ENCODE measurements at places on chromosomes 12 and 14.

DNA sequence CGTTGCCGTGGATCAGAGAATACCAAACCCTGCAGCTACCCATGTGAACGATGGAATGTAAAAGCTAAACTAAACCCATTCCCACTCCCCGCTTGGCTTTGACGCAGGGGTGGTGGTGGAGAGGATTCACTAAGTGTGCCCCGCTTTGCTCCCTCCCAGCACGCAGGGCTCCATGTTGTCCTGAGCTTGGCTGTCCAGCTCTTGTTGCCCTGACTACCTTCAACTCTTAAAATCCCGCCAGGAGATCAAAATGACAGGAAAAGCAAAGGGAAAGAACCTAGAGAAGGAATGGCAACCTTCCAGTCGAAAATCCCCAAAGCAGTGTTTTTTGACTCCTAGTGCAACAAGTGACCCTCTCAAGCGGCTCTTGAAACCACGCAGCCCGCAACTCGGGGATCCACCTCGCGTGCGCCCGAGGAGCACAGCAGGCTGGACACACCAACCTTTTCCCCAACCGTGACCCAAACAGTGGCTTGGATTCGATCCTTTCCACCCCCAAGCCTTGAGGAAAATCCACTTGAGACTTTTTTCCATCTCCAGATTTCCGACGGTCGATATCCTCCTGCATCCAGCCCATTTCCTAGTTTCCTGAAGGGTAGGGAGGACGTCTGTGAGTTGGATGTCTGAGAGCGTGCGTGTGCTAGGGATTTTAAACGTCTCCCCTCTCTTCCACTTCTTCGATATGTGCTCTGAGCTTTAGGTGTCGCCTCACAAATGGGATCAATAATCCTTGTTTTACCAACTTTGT lies 1.4 kb downstream of the SYT10 start:
- no peak for DNase-seq

DNA sequence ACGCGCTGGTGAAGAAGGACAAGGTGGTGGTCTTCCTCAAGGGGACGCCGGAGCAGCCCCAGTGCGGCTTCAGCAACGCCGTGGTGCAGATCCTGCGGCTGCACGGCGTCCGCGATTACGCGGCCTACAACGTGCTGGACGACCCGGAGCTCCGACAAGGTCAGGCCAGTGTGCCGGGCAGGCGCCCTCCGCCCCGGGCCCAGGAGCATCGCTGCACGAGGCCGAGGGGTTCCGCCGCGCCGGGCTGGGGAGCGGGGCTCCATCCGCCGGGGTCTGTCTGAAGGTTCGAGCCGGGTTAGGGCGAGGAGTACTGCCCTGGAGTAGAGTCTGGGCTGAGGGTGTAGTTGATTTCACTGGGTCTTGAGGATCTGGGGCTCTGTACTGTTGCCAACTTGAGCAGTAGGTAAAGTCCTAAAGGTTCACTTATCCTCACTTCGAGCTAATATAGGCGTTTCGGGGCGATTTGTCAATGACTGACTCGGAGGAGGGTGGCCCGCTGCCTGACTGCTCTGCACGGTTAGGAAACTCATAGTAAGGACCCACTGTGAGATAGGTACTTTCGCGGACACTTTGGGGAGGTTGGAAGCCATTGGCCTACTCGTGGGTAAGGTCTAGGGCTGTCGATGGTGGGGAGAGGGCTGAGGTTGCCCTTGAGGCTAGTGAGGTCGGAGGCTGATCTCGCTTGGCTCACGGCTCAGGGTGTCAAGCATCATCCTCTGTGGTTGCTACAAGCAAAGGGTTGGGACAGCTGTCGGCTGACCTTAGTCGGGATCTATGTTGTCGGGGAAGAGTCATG lies 574 bp downstream of the GLRX5 start:
- peak; percentile 73 for DNase-seq

- DNase-seq: no peak
These were observed 267.1 kb upstream of the CRY1 start for GRCh38 chr12:107360482-107360881.

DNA sequence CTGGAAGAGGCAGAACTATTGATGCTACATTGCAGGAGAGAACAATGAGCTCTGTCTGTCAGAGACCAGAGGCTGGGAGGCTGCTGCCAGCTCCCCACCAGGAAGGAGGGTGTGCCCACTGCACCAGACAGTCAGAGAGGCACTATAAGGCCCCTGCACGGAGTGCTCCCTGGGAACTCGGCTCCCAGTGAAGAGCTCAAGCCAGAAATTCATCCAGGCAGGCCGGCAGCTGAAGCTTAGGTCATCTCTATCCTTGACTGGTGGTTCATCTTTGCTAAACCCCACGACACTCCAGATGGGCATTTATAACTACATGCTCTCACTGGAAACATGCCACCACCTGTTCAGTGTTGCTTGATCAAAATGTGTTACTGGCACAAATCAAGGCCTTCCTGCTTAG lies 65.1 kb upstream of the GPATCH2L start:
- no peak for DNase-seq

DNA sequence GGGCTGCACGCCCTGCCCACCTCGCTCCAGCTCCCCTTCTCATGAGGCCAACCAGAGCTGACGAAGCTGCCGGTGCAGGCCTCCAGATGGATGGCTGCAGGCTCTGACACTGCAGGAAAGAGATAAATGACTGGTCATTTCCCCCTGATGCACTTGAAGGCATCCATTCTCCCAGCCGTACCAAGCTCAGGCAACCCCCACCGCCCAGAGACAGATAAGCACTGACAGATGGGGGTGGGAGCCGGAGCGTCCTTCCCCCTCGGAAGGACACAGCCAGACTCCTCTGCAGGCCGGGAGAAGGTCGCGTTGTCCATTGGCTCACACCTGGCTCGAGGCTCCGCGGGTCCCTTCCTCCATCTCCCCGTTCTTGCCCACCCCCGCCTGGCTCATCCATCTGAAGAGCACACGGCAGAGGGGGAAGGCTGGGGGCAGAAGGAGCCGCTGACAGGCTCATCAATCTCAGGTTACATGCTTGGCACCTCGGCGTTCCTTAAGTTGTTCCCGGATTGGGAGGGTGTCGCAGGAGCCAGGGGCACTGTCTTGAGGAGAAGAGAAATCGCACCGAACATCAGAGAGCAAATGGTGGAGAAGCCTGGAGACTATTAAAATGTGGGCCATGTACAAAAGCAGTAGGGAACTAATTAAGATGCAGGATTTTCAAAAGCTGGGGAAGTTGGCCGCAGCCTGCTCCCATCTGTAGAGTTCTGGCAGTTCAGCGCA lies 151.6 kb downstream of the DPF3 start:
- DNase-seq: no peak

GRCh38 chr12:132173135-132174014 lies 29.1 kb downstream of the NOC4L start:
- DNase-seq: peak; percentile 50

DNA sequence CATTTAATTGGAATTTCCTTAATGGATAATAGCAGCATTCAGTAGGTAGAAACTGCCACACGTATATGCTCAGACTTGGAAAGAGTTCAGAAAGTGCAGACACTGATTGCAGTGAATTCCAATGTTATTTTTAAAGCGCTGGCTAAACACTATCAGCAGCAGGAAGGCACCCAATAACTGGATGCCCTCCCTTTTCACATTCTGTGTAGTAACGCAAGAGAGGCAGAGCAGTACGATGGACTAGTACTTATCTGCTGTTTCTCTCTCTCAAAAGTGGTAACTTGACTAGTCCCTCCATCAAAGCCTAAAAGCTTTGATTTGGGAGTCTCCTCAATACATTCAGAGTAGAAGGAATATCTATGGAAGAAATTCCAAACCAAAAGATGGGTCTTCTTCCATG lies 791.0 kb downstream of the TMTC2 start:
- no peak for DNase-seq

GRCh38 chr14:94388027-94388383 lies 397 bp downstream of the SERPINA1 start:
- no peak for DNase-seq

DNA sequence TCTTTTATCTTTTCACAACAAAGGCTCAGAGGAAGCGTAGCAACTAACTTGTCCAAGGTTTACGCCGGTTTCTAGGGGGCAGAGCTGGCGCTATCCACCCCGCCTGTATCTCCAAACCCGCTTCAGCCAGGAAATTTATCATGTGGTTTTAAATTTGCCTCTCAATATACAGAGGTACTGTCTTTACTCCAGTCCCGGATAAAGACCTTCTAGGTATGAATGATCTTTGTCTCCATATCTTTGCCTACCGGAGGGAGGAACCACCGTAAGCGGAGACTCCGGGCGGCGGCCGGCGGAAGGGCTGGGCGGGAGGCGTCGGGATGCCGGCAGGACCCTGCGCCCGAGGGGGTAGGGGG lies 693 bp upstream of the RIMKLB start:
- DNase-seq: no peak

- no peak for DNase-seq
These were observed 241.4 kb downstream of the TMEM117 start for GRCh38 chr12:44077294-44077693.

DNA sequence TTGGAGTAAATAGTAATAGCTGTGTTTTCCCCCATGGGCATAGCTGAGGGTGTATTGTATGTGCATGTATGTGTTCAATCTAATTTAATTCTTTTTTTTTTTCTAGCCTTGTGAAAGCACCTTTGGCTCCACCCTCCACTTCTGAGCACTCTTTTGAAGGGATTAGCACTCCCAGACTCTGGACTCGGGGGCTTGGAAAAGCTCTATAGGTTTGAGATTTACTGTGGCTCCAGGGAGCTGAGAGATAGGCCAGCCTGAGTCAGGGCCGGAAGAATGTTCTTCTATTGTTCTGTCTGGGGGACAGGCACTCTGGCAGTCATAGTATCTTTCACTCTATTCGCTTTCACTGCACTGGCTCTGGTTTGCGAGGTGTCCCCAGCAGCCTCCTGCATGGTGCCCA lies 540.0 kb upstream of the TBX3 start:
- no peak for DNase-seq

GRCh38 chr12:69679119-69679518 lies 20.0 kb downstream of the BEST3 start:
- DNase-seq: no peak

- DNase-seq: no peak
These were observed 201.1 kb downstream of the MED13L start for GRCh38 chr12:116076399-116076798.

GRCh38 chr12:9741726-9742125 lies 8.8 kb upstream of the CLECL1 start:
- no peak for DNase-seq

DNA sequence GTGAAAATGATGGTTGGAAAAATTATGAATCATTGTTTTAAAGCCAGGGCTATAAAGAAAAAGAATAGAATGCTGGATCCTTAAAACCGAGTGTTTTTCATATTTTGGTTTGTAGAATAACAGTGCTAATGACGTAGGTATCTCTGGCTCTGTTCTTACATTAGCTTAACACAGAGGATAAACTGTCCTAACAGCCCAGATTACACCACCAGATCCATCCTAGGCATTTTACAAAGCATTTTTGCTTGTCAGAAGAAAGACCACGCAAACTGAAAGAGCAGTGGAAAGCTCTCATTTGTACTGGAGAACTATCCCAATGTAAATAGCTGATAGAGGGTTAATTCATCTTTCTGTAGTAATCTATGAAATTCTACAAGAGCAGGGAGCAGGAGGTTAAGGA lies 13.6 kb downstream of the IFT81 start:
- no peak for DNase-seq

DNA sequence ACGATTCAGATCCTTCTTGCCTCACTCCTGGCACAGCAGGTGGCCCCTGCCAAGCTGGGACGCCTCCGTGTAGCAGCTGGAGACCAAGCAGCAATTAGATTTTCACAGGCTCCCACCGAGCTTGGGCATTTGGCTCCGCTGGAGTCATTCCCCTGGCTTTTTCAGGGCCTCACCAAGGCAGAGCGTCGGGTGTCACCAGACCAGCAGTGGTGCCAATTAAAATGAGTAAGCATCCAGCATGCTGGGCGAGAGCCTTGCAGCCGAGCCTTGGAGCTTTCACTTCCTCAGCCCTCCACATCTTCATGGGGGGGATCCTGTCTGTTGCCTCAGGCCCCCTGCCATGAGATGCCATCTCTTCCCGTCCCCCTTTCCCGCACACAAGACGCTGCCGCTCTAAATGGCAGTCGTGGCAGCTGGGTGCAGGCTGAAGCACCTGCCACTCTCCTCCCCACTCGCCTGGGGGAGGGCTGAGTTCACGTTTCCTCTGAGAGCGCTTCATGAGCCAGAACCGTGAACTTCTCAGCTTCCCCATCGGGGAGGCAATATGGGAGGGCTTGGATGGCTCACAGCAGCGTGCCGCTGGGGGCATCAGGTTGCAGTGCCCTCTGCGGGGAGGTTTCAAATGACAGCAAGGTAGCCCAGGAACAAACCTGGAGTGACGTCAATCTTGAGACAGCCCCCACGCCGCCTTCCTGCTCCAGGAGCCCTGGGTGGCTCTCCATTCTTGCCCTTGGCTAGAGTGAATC lies 11.7 kb downstream of the TPCN1 start:
- no peak for DNase-seq

- DNase-seq: peak; percentile 66
These were observed 37.3 kb upstream of the ATXN2 start for GRCh38 chr12:111636209-111636945.

DNA sequence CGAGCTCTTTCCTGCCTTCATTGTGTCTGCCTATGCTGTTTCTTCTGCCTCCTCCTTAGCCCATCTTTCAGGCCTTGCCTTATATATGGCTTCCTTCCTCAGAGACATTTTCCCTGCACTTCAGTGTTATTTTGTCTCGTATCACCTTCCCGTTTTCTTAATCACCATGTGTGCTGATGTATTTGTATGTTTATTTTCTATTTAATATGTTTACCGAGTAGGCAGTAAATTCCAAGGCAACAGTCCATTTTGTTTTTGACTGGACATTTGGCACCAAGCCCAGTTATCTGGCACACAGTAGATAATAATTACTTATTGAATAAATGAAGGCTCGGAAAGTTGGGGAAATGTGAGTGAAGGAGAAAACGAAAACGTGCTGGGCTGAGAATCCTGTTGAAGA lies 4.6 kb upstream of the POU6F1 start:
- DNase-seq: no peak

DNA sequence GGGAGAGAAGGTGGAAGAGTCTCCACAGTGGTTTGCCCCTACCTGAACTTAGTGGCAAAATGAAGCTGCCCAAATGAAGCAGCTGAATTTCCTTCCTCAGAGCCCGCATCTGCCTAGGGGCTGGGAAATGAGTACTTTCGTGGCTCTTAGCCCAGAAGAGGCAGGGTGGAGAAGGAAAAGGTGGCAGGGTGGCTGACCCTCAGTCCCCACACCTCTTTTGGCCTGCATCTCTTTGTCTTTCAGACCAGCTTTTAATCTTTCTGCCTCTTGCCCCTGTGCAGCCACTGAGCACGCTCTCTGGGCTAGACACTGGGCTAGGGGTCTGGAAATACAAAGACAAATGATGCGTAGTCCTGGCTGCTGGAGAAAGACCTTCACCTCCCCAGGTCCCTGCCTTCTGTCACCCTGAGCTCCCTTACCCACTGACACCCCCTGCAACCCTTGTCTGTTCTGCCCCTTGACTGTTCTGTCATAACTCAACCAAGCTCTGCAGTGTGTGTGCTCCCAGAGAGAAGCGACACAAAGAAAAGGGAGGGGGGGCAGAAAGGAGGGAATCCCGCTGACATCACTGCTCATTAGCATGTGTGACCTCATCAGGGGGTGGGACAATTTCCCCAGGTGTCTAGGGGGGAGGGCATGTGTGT lies 371 bp upstream of the REM2 start:
- DNase-seq: no peak

All from upper lobe of right lung (tissue), 1 donor.